ENCODE measurements at places on chromosomes 3 and 15.

DNA sequence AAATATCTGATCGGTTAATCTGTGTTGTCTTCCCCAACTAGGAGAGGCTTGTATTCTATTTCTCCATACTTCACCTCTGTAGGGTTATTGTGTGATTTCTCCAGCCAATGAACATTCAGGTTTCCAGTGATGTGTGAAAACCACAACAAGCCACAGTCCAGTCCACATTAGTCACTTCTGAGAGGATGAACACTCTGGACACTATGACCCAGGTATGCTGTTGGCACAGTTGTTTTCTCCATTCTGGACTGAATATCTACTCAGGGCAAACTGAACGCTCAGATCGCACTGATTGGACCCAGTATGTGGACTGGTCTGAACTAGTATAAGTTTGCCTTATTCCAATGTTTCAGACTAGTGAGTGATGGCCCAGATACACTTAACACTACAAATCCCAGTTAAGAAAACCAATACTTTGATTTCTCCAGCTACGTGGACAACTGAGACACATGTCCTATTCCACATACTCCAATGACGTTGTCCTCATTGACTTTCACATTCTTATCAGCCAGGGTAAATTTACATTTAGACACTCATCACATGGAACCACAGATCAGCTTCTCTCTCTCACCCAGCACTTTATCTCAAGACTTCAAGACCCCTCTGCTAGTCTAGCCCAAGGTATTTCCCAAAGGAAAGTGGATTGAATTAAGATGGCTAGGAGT, 587.4 kb upstream of the SGO1 start:
- no peak for DNase-seq

- no peak for DNase-seq
Measured at GRCh38 chr3:88863196-88863595, 244.2 kb upstream of the EPHA3 start.

DNA sequence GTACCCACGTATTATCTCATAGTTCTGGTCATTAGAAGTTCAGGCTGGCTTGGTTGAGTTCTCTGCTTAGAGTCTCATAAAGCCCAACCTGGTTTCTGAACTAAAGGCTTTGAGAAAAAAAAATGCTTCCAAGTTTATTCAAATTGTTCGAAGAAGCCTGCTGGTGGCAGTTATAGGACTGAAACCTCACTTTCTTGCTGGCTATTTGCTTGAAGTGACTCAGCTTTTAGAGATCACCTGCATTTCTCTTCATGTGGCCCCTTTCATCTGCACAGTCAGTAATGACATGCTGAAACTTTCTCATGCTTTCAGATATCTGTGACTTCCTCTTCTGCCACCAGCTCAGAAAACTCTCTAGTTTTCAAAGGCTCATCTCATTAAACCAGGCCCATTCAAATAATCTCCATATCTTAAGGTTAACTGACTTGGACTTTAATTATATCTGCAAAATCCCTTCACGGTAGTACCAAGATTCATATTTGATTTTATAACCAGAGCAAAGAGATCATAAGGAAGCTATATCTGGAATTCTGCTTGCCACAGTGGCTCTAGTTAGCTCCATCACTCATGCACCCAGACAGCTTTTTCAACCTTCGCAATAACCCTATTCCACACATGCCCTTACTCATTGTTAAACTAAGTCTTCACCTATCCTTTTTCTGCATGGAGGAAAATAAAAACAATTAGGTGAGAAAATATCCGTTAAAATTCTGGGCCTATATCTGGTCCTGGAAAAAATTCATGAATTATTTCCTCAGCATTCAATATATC, 433.8 kb upstream of the CBLB start:
- no peak for DNase-seq

DNA sequence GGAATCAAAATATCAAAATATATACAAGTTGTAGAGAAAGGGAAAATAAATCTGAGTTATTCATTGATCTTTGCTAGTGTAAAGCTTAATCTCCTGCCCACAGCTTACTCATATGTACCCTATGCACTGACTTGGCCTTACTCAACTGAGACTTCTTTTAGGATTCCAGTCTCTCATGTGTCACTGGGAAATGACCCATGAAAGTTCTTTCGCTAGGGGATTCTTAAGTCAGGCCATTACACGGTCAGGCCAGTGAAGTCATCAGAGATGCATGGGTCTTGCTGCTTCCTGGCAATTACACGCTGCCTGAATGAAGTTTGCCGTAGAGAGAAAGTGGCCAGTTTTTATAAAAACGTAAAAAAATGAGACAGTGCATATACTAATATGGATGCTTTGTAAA, 20.7 kb upstream of the LPP start:
- DNase-seq = peak; percentile 19

- DNase-seq = no peak
Measured at GRCh38 chr3:156135921-156136638, 15.7 kb downstream of the KCNAB1 start.

DNA sequence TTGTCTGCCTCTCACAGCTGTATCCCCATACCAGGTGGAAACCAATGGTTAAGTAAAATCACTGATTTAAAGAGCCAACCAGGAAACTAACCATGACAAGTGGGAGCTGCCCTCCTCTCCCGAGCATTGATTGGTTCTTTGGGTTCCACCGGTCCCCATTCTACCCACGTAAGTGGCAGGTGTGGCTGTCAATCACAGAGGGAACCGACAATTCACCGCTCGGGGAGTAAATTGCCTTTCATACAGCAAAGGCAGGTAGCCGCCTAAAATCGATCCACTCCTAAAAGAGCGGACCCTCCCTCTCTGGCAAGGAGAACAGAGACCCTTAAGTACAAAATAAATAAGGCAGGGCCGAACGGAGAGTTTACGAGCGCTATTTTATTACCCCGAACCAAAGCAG, 1.2 kb downstream of the ERC2 start:
- peak; percentile 18 for DNase-seq

DNA sequence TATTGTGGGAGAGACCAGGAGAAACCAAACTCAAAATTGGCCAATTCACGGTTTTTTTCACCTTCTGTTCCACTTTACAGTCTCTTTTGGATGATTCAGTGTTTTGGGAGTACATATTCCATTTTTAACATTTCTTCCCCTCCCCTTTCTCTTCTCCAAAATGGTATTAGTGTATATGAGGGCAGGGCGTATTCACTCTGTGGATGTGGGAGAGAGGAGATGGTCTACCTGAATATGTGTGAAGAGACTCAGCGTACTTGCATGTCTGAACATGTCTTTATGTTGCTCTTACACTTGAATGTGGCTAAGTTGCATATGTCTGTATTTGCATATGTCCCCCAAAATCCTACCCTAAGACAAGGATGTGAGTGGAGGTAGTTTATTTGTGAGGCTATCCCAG, 291.0 kb upstream of the PPP2R3A start:
- no peak for DNase-seq

GRCh38 chr3:54791501-54792156, 136.2 kb downstream of the LRTM1 start:
- no peak for DNase-seq

DNA sequence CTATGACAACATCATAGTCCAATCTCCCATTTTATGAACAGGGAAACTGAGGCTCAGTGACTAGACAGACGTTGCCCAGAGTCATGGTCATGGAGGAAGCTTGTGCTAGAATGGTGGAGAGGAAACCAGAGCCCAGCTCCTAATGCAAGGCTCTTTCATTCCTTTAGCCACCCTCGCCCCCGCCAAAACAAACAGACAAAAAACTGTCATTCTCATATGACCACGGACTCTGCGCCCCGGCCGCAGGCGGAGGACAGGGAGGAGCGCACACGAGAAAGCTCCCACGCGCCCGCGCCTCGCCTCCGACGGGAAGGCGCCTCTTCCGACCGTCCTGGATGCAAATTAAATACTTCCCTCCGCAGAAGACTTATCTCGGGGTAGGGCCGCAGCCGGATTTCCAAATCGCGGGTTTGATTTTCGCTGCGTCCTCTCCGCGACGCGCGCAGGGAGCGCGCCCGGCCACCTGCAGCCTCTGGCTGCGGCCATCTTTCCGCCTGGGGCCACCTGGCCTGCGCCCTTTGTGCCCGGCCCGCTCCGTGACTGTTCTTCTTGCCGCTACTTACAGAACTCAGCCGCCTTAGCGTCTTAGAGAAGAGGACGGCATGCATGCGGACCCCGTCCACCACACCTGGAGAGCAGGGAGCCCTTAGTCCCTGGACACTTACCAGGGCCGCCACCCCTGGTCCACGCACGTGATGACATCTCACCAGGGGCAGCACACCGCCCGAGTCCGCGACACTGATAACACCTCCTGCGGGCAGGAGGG, 670 bp upstream of the ATP13A3 start:
- DNase-seq = no peak

- DNase-seq = no peak
Measured at GRCh38 chr3:129520960-129521359, 7.5 kb upstream of the RHO start.

DNA sequence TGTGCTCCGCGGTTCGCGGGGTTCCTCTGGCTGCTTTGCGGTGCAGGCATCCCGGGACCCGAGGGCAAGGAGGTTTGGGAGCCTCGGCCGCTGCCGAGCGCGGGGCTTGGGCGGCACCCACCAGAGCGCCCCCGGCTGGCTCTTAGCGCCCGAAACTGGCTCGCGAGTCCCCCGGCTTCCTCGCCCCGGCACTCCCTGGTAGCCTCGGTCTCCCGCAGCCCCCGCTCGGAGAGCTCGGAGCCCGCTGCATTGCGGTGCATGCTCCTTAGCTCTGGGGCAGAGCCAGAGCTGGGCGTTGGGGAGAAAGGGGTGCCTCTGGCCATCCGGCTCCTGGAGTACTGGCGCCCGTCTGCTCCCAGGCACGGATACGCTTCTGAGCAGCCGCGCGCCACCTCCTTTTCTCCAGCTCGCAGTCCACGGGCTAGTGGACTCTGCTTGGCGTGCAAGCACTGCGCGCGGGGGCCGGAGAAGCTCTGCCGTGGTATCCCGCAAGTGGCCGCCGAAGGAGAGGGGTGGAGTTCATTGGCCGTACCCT, 753 bp downstream of the EPHB1 start:
- DNase-seq = peak; percentile 51

GRCh38 chr3:61530355-61530754, 31.0 kb upstream of the PTPRG start:
- DNase-seq = no peak

DNA sequence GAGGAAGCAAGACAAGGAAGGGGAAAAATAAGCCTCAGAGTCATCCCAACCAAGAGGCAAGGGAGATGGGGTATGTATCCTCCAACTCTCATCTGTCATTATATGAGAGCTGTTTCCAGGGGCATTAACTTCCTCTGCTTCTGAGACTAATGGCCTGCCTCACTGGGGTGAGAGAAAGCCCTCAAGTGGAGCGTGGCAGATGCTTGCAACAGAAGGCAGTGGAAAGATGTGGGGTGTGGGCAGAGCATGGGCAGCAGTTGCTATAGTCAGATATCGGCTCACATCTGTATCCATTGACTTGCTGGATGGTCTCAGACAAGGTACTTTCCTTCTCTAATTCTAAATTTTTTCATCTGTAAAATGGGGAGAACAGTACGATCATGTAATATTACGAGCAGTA, 81.7 kb upstream of the PLCL2 start:
- no peak for DNase-seq

GRCh38 chr3:128452120-128452519, 14.6 kb downstream of the DNAJB8 start:
- DNase-seq = no peak

DNA sequence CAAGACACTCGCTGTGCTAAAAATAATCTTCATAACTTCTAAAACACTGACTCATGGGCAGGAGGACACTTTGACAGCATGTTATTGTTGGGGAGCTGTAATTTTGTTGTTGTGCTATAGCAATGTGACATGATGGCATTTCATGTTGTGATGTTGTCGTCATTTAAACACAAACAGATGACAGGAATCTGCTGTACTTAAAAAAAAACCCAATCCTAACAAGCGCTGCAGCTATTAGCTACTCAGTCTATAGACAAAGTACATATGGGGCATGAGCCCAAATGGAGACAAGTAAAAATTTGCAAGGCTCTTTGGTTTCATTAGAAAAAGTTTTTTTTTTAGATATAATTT, 828 bp upstream of the ATOSA start:
- peak; percentile 20 for DNase-seq

DNA sequence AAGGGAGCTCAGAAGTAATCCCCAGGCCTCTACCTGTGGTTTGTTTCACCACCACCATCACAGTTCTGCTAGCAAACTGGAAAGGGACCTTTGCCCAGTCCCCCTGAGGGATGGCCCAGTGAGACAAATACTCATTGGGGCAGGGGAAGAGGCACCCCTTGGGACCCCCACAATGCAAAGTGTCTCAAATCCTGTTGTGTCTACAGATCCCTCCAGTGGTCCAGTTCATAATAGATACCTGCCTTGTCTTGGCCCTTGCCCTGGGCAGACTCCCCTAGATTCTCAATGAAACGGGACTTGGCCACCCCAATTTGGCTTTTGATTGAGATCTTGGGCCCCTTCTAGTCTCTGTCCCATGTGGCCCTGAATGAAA, 43.8 kb upstream of the RAB6B start:
- no peak for DNase-seq

DNA sequence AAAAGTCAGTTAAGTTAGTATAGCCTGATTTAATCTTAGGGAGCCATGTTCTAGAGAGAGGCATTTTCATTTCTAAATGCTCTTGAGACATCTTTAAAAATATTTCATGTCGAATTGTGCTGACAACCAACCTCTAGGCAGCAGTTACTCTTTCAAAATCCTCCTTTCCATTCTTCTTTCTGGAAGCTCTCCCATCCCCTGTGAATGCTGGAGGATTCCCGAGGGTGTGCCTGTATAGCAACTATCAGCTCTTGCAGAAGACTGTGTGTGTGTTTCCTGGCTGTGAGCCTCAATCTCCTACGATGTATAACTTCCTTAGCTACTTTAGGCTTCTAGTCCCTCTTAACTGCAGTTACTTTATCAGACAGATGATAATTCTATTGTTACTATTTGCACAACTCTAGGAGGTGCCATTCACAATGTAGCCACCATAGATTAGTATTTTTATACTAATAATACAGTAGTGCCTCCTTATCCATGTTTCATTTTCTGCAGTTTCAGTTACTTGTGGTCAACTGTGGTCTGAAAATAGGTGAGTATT, 250.3 kb downstream of the EDEM1 start:
- no peak for DNase-seq

- DNase-seq = no peak
Measured at GRCh38 chr15:78249131-78249530, 14.8 kb upstream of the ACSBG1 start.

GRCh38 chr15:63312286-63312685, 34.9 kb downstream of the APH1B start:
- no peak for DNase-seq

GRCh38 chr3:11774296-11774877, 72.3 kb downstream of the TAMM41 start:
- DNase-seq = peak; percentile 83

DNA sequence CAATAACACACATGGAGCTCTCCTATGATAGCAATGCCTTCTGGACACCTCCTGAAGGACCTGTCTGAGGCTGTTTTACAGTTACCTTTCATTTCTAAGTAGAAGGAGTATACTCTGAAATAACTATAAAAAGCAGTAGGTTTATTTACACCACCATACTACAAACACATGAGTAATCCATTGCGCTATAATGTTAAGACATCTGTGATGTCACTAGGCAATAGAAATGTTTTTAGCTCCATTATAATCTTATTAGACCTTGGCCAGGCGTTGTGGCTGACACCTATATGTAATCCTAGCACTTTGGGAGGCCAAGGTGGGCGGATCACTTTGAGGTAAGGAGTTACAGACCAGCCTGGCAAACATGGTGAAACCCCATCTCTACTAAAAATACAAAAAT, 24.7 kb downstream of the PXK start:
- no peak for DNase-seq

Measured in AG20443 (cell line).